SW 1271 (cell line): ENCODE measurements at places on chromosomes 3 and 15.

DNA sequence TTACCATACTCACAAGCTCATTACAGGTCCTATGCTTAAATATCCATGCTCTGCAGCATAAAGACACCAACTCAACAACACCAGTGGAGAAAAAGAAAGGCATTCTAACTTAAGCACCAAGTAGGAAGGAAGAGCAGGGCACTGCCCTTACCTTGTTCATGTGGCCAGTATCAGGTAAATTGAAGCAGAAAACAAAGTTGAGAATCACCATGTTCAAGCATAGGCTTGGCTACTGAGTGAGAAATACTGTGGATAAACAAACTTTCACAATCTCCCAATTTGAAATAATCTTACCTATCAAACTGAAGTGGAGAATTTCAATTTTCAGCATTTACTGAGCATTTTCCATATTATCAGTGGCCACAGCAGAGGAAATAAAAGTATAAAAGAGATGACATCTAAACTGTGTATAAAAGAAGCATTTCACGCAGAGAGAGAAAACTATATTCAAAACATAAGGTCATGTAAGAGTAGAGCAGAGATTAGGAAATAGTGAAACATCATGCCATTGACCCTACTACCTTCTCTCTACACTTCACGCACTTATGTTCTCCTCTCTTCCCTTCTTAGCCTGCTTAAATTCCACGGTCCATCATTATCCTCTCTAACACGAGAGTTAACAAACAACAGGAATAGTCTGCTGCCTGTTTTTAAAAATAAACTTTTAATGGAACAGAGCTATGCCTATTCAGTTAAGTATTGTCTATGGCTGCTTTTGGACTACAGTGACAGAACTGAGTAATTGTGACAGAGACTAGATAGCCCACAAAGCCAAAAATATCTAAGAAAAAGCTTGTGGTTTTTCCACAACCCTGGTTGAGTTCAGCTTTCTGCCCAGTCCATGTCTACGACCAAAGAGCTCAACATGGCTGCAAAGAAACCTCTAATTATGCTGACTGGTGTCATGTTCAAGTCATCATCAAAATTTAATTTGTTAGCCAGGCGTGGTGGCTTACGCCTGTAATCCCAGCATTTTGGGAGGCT, 142.5 kb downstream of the NR1I2 start:
- DNase-seq = no peak

DNA sequence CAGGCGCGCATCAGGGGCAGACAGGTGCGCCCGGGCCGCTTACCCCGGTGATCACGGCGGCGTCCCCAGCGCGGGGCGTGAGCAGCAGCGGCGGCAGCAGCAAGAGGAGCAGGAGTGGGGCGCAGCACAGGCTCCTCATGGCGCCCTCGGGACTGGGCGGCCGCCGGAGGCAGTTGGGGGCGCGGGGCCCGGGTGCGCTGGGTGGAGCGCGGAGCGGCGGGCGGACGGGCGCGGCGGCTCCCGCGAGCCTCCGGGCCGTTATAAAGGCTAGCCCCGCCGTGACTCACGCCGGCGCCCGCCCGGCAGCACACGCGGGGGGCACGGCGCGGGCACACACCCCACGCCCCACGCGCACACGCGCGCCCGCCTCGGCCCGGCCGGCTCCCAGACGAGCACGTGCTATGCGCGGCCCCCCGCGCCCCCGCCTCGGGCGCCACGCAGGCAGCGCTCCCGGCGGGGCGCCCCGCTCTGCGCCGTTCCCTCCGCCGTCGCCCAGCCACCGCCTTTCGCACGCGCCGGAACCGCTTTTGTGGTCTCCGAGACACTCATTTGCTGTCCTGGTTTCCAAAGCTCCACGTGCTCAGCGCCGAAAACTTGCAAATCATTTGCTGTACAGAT, at the start of gene PROK2:
PROK2 (minus strand) TSS at position 235 of the 618 bp plus-strand sequence; CDS start at position 139, 96 bp downstream.
- DNase-seq = no peak

DNA sequence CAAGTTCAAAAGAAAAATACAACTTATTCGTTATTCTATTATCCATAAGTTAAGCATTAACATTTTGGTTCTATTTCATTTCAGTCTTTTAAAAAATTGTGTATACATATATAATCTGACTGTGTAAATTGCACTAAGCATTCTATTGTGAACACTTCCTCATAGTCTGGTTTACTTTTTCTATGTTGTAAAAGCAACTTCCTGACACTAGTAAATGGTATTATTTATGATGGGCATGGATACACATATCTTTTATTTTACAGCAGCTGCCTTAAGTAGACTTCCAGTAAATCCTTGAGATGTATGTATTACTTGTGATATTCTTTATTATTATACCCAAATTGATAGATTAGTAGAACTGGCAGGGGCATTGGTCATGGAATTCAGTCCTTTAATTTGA, 58.2 kb downstream of the FNDC3B start:
- no peak for DNase-seq

GRCh38 chr3:62332835-62333244, 40.5 kb downstream of the FEZF2 start:
- DNase-seq = no peak

DNA sequence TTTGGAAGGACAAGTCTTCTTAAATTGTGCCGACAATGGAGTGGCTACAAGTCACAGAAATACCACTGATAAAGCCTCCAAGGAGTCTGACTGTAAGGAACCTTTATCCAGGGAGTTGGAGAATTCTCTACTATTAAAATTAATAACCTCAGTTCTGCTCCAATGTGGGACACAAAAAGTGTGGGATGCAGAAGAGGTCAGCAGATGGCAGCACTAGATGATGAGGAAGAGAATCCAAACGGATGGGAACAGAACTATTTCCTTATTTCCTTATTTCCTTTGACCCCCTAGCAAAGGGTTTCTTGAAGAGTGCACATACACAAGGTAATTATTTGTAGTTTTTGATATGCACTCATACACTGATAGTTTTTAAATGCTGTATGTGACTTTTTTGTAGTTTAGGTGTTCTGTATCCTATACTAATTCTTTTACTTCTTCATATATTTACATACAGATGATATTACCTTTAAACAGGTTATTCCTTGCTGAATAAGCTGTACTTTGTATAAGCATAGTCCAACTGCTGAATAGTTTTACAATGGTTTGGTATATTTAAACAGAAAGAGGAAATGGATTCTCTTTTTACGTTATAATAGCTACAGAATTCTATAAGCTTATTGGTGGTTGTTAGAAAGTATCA, 25.6 kb upstream of the NLGN1 start:
- no peak for DNase-seq

DNA sequence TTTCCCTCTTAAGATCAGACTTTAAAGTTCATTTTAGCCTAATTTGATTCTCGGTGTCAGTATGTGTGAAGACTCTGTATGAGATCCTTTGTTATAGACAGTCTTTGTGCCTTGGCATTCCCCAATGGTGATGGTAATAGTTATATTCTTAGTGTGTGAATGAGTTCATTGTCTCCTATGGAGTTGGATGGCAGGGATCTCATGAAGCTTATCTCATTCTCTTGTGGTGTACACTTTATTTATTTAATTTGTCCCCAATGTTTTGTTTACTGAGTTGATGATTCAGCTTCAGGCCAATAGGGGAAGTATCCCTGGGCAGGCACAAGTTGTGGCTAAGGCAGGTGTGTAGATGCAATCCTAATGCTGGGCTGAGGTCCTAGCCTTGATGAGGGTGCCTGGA, 222.0 kb upstream of the DPPA4 start:
- no peak for DNase-seq

DNA sequence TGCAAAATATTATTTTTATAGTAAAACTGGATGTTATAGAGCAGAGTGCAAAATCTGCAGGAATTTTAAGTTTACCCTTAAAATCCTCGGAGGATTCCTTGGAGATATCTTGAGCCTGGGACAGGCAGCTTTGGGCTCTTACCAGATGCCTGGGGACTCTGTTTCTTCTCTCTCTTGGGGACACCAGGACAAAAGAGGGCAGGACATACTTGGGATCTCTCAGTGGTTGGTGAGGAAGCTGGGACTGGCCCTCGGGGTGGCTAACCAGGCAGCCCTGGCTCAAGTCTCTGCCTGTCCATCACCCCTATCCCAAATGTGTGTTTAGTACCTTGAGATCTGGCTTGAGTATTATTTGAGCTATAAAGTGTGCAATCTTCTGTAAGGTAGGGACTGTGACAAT, 38.6 kb downstream of the TKT start:
- DNase-seq = no peak

- DNase-seq = no peak
Observed at GRCh38 chr15:40999190-40999589, 45.9 kb downstream of the CHAC1 start.

- no peak for DNase-seq
Observed at GRCh38 chr15:68445351-68445750, 13.4 kb upstream of the ITGA11 start.

GRCh38 chr3:127450331-127450730, 140.2 kb downstream of the TPRA1 start:
- DNase-seq = no peak

DNA sequence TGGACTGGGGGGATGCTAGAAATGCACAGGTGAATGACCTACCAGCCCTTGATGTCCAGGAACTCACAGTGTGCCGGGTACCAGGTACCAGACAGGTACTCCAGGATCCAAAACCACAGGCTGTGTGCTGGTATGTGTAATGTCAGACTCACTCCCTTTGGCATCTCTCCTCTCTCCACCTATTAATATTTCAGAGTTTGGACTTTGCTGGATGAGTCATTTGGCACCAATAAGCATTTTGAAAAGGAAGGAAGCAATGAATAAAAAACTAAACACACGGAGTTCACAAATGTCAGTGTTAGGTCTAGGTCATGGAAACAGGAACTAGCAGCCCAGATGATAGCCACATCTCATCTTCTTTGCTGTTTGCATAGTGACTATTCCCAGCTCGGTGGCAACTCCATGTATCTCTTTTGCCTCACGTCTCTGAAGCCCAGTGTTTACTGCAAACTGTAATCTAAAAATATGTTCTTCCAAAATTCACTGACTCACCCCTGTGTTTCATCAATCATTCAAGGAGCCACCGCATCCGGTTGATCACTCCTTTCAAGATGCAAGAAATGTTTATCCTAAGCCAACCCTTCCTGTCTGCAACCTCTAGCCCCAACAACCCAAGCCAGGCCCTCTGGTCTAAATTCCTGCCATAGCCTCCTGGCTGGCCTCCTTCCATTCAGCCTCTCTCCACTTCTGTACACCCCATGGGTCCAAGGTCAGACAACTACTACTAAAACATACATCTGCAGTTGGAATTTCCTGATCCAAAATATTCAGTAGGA, 8.4 kb downstream of the ITGB5 start:
- peak; percentile 93 for DNase-seq

- no peak for DNase-seq
Observed at GRCh38 chr3:54443561-54444161, 321.3 kb downstream of the CACNA2D3 start.

DNA sequence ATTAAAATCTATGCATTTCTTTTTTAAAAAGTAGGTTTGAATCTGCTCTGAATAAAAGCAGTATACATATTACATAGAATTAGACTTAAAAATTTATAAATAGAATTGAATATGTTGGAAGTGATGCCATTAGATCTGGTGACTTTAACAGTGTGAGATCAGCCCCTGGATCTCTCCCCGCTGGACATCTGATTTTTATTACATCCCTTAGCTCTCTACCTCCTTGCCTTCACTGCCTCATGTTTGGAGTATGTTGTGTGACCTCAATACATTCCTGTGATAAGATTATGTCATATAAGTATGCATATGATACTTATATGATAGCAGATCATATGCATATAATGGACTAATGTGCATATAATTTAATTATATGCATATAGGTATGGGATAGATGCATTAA, 643.4 kb upstream of the NR2F2 start:
- no peak for DNase-seq

DNA sequence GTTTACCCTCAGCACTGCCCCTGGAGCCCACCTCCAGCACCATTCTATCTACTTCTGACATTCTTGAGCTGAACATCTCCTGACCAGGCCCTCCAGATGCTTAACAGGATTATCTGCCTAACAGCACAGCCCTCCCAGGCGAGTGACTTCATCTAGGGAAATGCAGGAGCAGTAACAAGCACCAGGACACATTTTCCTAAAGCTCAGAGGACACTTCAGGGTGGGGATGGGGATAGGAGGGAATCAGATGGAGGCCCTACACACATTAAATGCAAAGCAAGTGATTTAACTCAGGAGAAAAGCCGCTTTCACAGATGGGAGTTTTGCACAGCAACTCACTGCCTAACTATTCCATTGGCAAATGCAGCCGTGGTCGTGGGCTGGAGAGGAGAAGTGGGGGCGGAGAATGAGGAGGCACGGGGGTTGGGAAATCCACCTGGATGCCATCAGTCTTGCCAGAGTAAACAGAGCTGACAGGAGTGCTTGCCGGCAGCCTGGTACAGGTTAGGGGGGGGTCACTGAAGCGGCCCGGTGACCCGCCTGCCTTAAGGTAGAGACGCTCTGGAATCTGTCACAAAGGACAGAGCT, 21.3 kb upstream of the BNC1 start:
- DNase-seq = no peak

DNA sequence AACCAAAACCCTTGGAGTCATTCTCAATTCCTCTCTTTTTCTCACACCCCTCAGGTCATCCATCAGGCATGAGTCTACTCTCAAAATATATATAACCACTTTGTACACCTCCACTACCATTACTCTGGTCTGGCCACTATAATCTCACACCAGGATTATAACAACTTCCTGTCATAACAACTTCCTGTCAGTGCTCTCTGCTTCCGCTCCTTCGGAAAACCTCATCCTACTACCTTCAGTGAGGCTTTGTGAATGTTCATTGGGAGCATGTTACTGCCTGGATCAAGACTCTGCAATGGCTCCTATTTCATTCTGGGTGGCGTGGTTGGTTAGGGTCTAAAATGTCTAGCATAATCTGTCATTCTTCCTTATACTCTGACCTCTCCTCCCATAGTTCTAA, 447.4 kb downstream of the MAGI1 start:
- no peak for DNase-seq

- no peak for DNase-seq
Observed at GRCh38 chr3:42025370-42026138, 63.7 kb upstream of the ULK4 start.

DNA sequence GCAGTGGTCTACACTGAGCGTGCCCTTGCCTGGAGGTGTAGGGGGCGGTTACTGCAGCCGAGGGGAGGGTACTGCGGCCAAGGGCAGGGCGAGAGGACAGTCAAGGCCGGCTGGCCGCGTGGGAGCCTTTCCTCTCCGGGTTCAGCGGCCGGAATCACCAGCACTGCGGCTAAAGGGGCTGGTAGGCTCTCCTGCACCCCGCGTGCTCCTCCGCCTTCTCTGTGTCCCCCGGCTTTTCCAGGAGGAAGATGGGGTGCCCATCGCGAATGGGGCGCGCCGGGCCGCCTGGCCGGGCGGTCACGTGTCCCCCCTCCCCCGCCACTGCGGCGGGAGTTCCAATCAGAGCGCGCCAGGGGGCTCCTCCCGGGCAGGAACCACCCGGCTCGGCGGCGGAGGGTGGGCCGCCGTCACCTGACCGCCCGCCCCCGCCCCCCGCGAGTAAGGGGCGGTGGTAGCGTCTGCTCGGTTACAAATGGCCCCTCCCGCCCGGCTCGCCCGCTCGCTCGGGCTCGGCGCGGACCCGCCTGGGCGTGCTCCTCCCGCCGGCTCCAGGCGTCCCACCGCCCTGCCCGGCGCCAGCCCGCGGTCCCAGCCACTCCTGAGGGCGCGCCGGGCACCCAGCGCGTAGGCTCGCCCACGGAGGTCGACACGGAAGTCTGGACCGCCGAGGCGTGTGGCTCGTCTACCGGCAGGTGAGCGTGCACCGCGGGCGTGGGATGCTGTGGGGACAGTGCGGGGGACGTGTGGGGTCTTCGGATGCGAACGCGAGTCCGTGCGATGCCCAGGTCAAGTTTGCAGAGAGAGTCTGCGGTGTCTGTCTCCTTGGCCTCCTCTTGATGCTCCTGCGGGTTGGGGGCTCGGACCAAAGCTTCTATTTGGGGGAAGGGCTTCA, 242.6 kb upstream of the TOPAZ1 start:
- DNase-seq = peak; percentile 51
